ENCODE measurements at places on chromosomes 7 and 10.

GRCh38 chr10:88073682-88074081 lies 210.3 kb downstream of the PTEN start:
- H3K4me3 ChIP-seq: no peak overlapping the region
- no peak for DNase-seq
- no peak overlapping the region for H3K27ac ChIP-seq
- H3K36me3 ChIP-seq: no peaks in the 10 kb centered on the region

DNA sequence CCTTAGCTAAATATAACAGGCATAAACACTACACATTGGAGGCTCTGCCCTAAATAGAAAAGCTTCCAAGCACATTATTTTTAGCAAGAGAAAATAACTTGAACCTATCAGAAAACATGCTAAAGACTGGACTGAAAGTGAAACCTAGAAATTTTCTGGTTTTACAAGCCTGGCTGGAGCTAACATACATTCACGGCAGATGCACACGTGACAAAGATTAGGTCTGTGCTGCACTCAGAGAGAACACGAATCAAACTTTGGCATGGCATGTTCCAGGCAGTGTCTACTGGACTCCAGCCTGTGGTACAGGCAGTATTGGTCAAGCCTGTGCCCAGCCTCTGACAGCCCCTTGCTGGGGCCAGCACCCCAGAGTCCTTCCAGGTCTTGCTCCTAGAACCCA lies 94.1 kb upstream of the PCBD1 start:
- no peak for DNase-seq
- H3K4me1 ChIP-seq: no peaks in the 10 kb centered on the region

- no peaks in the 10 kb centered on the region for H3K36me3 ChIP-seq
- DNase-seq: no peak
- H3K27ac ChIP-seq: no peak overlapping the region
- H3K27me3 ChIP-seq: no peaks in the 10 kb centered on the region
- no peak overlapping the region for H3K4me3 ChIP-seq
- H3K4me1 ChIP-seq: peaks cover 4% of the 10 kb centered on the region
Observed at GRCh38 chr7:148535217-148535616, 55.3 kb upstream of the C7orf33 start.

DNA sequence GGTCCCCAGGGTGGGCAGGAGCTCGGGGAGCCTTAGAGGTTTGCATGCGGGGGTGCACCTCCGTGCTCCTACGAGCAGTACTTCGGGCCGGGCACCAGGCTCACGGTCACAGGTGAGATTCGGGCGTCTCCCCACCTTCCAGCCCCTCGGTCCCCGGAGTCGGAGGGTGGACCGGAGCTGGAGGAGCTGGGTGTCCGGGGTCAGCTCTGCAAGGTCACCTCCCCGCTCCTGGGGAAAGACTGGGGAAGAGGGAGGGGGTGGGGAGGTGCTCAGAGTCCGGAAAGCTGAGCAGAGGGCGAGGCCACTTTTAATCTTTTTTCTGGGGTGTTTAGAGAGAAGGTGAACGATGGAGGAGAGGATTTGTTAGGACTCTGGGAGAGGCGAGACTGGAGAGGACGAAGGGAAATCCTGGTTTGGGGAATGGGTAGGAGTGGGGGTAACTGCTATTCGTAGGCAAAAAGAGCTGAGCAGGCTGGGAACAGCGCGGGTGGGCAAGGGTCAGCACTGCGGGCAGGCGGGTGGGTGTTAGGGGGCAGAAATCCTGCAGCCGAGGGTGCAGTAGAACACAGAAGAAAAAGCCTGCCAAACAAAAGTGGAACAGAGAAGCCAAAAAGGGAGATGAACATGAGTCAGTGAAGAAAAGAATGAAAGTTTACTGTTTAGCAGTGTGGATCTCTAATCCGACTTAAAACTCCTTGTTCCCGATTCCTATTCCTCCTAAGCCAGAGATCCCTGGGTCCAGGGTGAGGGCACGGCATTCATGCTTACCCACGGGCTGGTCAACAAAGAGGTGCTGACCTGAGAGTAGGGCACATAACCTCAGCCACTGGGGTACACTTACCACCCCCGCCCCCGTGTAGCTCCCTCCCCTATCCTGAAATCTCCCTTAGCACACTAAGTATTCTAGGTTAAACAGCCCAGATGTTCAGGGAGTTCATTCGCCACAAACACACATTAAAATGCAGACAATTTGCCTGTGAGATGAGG lies 26.9 kb downstream of the PRSS2 start:
- no peak overlapping the region for H3K27ac ChIP-seq
- H3K4me3 ChIP-seq: peak overlapping the region; percentile 79
- H3K27me3 ChIP-seq: peaks cover 96% of the 10 kb centered on the region
- no peaks in the 10 kb centered on the region for H3K36me3 ChIP-seq
- no peak for DNase-seq

DNA sequence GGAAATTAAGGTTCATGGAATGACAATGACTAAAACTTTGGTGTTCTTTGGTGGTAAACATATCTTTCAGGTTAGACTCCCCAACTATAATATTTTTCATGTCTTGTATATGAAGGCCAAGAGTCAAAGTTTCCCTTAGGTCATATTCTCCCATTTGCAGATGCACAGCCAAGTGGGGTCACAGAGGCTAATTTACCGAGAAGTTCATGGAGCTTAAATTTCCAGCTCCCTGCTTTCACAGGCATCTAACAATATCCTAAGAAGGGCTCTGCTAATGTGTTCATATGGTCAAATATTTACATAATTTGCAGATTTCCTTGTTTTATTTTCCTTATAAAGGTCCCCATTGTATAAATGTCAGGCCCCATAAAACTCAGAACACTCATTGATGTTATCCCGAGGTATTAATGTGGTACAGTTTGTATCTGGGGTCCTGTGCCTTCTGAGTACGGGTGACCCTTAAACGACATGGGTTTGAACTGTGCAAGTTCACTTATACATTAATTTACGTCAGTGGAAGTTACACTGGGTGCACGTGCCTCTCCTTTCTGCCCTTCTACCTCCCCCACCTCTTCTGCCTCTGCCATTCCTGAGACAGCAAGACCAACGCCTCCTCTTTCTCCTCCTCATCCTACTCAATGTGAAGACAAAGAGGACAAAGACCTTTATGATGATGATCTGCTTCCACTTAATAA lies 185.9 kb upstream of the HPS1 start:
- peaks cover 6% of the 10 kb centered on the region for H3K27me3 ChIP-seq
- H3K27ac ChIP-seq: no peak overlapping the region
- H3K4me1 ChIP-seq: no peaks in the 10 kb centered on the region
- no peaks in the 10 kb centered on the region for H3K36me3 ChIP-seq
- DNase-seq: no peak
- H3K4me3 ChIP-seq: no peak overlapping the region

GRCh38 chr7:55570939-55571338 lies 1.4 kb downstream of the VOPP1 start:
- H3K27ac ChIP-seq: no peak overlapping the region
- no peak for DNase-seq
- no peaks in the 10 kb centered on the region for H3K36me3 ChIP-seq
- peak overlapping the region; percentile 95 for H3K4me3 ChIP-seq

DNA sequence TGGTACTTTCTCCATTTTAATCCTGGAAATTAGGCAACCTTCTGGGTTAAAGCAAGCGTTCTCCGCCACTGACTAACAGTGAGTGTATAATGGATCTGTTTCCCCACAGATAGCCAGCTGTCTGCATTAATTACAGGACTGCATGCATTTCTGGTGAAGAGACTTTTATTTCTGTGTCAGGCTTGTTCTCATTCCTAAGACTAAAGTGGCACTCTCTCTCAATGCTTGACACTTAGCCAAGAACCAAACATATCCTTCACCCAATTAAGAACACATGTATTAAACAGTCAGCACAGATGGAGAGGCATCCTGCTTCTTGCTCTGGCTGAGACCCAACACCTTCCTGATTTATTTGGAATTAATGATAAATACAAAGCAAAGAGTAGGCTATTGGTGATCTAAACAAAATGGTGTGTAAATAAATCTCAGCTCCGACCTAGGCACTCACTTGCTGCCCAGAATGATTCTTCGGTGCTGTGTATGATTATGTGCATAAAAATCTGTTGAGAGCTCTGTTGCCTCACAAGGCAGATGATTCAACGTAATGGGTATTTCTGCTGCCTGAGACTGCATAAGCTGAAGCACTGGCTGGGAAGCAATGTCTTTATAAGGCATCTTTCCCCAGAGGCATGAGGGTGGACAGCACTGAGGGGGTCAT lies 16.8 kb downstream of the CALU start:
- H3K27ac ChIP-seq: peak overlapping the region; percentile 76
- no peak overlapping the region for H3K4me3 ChIP-seq
- H3K36me3 ChIP-seq: peaks cover 6% of the 10 kb centered on the region
- no peaks in the 10 kb centered on the region for H3K27me3 ChIP-seq

GRCh38 chr7:2115760-2116447 lies 116.8 kb downstream of the MAD1L1 start:
- no peak overlapping the region for H3K27ac ChIP-seq
- peaks cover 34% of the 10 kb centered on the region for H3K4me1 ChIP-seq
- no peak for DNase-seq
- no peaks in the 10 kb centered on the region for H3K27me3 ChIP-seq

GRCh38 chr10:122127943-122128342 lies 139.0 kb downstream of the TACC2 start:
- no peak overlapping the region for H3K4me3 ChIP-seq
- H3K27ac ChIP-seq: no peak overlapping the region
- no peaks in the 10 kb centered on the region for H3K27me3 ChIP-seq
- peaks cover 23% of the 10 kb centered on the region for H3K4me1 ChIP-seq

DNA sequence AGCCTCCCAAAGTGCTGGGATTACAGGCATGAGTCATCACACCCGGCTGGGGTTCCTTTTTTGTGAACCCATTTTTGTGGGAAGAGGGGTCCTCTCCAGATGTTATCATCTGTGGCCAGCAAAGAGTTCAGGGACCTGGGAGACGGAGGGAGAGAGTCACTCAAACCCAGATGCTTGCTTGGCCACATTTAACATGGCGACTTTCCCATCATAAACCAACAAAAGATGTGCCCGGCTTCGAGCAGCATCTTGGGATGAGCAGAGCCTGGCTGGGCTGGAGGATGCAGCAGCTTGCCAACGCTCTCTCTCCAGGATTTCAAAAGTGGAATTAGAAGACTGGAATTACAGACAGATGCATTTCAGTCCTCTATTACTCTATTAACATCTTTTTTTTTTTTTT lies 19.1 kb upstream of the HABP2 start:
- DNase-seq: no peak
- no peaks in the 10 kb centered on the region for H3K36me3 ChIP-seq
- H3K27me3 ChIP-seq: peaks cover 5% of the 10 kb centered on the region
- no peaks in the 10 kb centered on the region for H3K4me1 ChIP-seq
- no peak overlapping the region for H3K4me3 ChIP-seq

DNA sequence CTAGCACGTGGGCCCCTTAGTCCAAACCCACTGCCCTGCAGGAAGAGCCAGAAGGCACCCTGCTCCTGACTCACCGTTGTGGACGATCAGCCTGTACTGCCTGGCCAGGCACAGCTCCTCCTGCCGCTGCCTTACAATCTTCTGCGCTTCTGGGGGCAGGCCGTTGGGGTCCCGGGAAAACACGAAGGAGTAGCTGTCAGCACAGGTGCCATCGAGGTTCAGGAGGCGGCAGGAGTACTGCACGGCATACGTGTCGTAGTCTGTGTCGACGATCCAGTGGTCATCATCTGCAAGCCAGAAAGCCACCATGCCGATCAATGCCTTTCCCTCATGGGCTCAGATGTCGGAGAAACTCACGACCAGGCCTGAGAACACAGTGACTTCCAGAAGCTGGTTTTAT lies 7.3 kb downstream of the RBP4 start:
- H3K4me3 ChIP-seq: no peak overlapping the region
- peaks cover 13% of the 10 kb centered on the region for H3K4me1 ChIP-seq
- H3K27ac ChIP-seq: no peak overlapping the region
- peaks cover 9% of the 10 kb centered on the region for H3K27me3 ChIP-seq
- no peak for DNase-seq

DNA sequence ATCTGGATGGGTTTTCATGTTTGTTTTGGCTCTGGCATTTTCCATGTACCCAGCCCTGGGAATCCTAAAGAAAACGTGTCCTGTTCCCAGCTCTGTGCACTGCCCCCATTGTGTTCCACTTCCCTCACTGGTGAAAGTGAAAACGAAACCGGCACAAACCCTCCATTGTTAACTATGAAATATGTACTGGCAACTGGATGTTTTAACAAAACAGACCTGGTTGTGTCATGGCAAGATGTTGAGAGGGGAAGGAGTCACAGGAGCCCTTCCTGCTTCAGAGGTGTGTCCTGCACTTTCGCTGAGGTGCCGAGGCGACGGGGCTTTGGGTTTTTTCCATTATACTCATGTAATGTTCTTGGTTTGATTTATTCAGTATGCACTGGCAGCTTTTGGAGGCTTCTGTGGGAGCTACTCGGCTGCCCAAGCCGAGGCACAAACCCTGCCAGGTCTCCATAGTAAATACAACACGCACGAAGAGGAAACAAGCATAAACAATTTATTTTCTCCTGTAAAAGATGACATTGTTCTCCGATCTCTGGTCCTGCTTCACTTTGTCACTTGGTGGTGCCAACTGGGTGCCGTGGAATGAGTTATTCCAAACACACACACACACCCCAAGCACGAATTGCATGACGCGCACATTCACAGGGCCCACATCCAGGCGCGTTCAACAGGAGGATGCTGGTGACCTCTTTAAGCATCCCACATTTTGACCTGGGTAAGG lies 118.2 kb downstream of the CDK6 start:
- DNase-seq: no peak
- peaks cover 34% of the 10 kb centered on the region for H3K4me1 ChIP-seq
- H3K36me3 ChIP-seq: peaks cover 5% of the 10 kb centered on the region
- no peaks in the 10 kb centered on the region for H3K27me3 ChIP-seq
- peak overlapping the region; percentile 92 for H3K27ac ChIP-seq

GRCh38 chr10:15540727-15541126 lies 169.6 kb upstream of the FAM171A1 start:
- no peak overlapping the region for H3K27ac ChIP-seq
- H3K27me3 ChIP-seq: no peaks in the 10 kb centered on the region
- peaks cover 2% of the 10 kb centered on the region for H3K36me3 ChIP-seq
- DNase-seq: no peak
- H3K4me1 ChIP-seq: no peaks in the 10 kb centered on the region

DNA sequence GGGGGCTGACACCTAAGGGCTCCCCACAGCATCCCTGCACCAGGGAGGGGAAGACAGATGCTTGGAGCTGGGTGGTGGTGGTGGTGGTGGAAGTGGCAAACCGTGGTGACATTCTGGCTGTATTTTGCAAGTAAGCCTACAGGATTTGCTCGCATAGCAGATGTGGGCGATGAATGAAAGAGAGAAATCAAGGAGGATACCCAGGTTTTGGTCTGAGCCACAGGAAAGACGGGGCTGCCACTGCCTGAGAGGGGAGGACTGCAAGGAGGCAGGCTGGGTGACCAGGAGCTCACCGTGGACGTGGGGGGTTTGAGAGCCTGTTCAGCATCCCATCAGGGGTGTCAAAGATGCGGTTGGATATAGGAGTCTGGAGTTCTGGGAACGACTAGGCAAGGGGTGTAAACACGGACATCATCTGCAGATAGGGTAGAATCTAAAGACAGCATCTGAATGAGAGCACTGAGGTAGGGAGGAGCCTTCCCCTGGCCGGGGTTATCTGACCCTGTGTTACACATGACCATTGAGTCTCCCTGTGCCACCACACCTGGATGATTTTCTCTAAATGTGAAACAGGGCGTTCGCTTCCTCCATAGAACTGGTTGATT lies 49.7 kb downstream of the TSPAN15 start:
- H3K36me3 ChIP-seq: no peaks in the 10 kb centered on the region
- H3K27me3 ChIP-seq: no peaks in the 10 kb centered on the region
- H3K4me3 ChIP-seq: no peak overlapping the region
- H3K4me1 ChIP-seq: no peaks in the 10 kb centered on the region

GRCh38 chr7:142872106-142872675 lies 13.4 kb downstream of the TRPV6 start:
- H3K27me3 ChIP-seq: no peaks in the 10 kb centered on the region
- H3K4me3 ChIP-seq: no peak overlapping the region
